ENCODE measurements at places on chromosomes 13 and 19.

GRCh38 chr19:1089126-1089771, 5.9 kb downstream of the POLR2E start:
- no peak for DNase-seq

DNA sequence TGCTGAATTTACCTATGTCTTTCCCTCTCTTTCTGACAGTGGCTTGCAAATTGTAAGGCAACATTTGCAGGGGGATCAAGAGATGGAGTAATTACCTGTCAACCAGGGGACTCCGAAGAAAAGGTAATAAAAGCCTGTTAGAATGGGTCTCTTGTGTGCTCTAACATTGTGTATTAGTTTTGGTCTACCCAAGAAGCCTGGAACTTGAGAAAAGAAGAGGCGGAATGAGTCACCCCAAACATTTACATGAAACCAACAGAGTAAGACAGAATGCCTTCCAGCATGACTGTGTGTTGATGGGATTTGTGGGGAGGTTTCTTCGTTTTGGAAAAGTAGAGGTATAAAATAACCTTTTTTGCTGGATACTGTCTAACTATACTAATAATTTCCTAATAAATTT, 36.7 kb downstream of the ZAR1L start:
- no peak for DNase-seq

GRCh38 chr19:14821937-14822336, 13.0 kb downstream of the OR7A5 start:
- DNase-seq: no peak

DNA sequence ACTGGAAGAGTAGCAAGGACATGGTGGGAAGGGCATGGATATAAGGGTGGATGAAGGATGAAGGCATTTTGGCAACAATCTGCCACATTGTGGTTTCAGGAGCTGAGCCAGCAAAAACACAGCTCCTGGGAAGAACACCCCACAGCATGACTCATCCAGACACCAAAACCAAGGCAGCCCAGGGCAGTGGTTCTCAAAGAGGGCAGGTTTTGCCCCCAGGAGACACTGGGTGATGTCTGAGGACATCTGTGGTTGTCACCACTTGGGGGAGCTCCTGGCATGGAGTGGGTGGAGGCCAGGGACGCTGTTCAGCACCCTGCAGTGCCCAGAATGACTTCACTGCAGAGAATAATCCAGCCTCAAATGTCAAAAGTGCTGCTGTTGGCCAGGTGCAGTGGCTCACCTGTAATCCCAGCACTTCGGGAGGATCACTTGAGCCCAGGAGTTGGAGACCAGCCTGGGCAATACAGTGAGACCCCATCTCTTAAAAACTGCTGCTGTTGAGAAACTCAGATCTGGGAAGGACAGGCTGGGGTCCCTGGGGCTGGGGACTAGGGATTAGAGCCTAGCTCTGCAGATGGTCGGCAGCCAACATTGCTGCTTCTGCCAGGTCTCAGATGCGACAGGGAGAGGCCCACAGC, 16.1 kb downstream of the ZFR2 start:
- no peak for DNase-seq

- no peak for DNase-seq
Observed at GRCh38 chr13:30300596-30300995, 6.8 kb downstream of the KATNAL1 start.

DNA sequence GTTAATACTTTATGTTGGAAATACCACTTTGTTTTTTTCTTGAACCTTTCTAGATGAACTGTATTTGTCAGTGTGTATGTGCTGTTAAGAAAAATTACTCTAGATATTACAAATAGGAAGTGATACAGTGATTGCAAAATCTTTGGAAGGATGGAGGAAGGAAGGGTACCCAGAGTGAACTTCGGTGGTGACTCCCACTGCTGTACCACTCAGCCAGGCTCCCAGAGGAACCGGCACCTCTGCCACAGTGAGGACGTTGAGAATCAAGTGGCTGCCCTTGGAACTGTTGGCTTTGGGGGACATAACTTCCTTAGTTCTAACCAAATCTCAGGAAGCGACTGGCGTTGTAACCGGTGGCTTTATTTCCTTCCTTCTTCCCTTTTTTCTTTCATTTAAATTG, 184.7 kb downstream of the PCCA start:
- DNase-seq: no peak

- no peak for DNase-seq
Observed at GRCh38 chr19:1786668-1787067, 25.4 kb downstream of the ATP8B3 start.

GRCh38 chr19:52690369-52691214, 44.3 kb downstream of the ZNF611 start:
- peak; percentile 90 for DNase-seq

- no peak for DNase-seq
Observed at GRCh38 chr19:11425719-11426457, 6.8 kb upstream of the RGL3 start.

GRCh38 chr19:41705393-41706174, 2.8 kb upstream of the CEACAM5 start:
- DNase-seq: no peak

GRCh38 chr19:38433268-38433733, at the start of gene RYR1:
TSS of gene RYR1 (plus strand) at chr19:38433691. CDS start at chr19:38433830, 139 bp downstream.
- no peak for DNase-seq

DNA sequence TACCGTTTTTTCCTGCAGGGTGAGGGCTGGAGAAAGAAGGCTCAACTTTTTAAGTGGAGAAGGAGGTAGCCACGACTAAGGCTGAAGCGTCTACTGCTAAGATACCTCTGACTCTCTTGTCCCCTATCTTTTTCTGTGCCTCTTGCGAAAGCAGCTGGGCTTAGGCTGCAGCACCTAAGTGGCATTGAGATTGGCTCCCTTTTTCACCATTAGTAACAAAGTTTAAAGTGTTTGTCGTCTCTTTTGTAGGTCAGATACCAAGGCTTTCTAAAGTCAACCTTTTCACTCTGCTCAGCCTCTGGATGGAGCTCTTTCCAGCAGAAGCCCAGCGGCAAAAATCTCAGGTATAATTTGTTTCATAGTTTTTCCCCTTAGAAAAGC, 887 bp downstream of the CDADC1 start:
- no peak for DNase-seq

GRCh38 chr13:52374389-52374788, 31.6 kb downstream of the THSD1 start:
- no peak for DNase-seq

GRCh38 chr13:113722921-113723320, 36.1 kb upstream of the TMEM255B start:
- no peak for DNase-seq

GRCh38 chr13:31663880-31664585, 75.3 kb upstream of the RXFP2 start:
- DNase-seq: no peak

- DNase-seq: no peak
Observed at GRCh38 chr13:73715911-73716510, 418.2 kb downstream of the KLF12 start.

Data from stimulated activated CD4-positive, alpha-beta T cell treated with anti-CD3 and anti-CD28 coated beads, TNF-alpha, amount 100 ng/mL, for 24 hours (primary cell).